NCI-H82 (cell line): ENCODE measurements at places on chromosomes 6 and 20.

DNA sequence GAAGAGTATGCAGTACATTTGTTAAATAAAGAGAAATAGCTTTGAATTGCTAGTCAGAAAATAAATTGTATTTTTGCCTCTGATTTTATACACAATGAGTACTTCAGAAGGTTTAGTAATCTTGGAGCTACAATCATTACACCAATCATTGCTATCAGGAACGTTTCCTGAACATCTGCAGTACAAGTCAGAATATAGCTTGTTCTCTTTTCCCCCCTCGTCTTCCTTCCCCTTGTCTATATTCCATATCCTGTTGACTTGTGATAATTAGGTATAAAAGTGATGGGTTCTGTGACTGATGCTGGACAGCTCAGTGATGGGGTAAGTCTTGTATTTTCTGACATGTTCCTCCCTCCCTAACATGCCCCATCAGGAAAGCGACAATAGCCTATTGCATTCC lies 94.0 kb downstream of the AHI1 start:
- no peak for DNase-seq

- DNase-seq, result no peak
Measured at GRCh38 chr6:132499757-132500156, 13.2 kb downstream of the STX7 start.

GRCh38 chr6:55916188-55916587 lies 40.8 kb upstream of the BMP5 start:
- no peak for DNase-seq

GRCh38 chr6:41798901-41799558 lies 11.5 kb downstream of the TOMM6 start:
- no peak for DNase-seq

GRCh38 chr20:2140561-2140960 lies 38.9 kb downstream of the STK35 start:
- DNase-seq, result no peak

- no peak for DNase-seq
Measured at GRCh38 chr6:107635057-107635515, 145.2 kb downstream of the SOBP start.

DNA sequence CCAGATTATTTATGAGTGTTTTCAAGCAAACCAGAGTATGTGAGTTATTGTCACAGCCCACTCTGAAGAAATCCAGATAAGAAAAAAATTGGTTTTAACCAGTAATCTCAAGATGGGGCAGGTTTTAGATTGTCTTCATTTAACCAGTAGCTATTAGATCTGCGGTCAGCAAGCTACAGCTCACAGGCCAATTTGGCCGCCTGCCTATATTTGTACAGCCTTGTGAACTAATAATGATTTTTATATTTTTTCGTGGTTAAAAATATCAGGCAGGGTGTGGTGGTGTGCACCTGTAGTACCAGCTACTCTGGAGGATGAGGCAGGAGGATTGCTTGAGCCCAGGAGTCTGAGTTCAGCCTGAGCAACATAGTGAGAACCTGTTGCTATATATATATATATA lies 5.0 kb downstream of the FAM209B start:
- no peak for DNase-seq

DNA sequence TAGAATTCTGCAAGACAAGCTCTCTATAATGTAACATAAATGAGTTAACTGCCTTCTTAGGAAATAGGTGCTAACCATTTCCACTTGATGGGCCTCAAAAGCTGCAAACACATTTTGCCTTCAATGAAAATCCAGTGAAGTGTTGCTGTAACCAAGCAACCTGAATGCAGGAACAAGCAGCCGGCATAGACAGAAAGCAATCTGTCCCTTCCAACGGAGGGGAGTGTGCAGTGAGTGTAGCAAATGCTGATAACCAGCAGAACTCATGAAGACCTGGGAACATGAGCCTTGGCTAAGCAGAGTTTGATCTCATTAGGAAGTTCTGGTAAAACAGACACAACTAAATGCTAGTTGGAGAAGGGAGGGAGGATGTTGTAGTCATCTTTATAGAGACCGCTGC lies 697.8 kb downstream of the KIF16B start:
- DNase-seq, result peak; percentile 82

- peak; percentile 42 for DNase-seq
Measured at GRCh38 chr6:91173651-91174050, 586.8 kb upstream of the MAP3K7 start.

GRCh38 chr6:7142918-7143475 lies 35.2 kb downstream of the RREB1 start:
- DNase-seq, result no peak

DNA sequence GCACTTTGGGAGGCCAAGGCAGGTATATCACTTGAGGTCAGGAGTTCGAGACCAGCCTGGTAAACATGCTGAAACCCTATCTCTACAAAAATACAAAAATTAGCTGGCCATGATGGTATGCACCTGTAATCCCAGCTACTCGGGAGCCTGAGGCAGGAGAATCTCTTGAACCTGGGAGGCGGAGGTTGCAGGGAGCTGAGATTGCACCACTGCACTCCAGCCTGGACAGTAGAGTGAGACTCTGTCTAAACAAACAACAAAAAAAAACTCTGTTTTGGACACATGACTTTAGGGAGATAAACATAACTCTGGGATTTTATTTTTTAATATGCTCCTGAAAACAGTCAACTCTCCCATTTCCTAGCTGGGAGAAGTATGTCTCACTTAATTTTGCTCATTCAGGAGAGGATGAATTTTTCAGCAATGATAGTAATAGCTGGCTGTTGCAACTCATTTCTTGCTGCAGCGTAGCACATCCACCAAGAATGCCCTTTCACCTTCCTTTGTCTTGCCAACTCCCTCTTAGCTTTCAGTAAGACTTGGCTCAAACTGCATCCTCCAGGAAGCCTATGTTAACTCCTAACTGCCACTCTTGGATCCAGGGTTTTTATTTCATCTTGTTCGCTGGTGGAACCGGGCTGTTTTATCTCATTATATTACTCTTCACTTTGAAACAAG lies 24.3 kb downstream of the TOP1 start:
- no peak for DNase-seq

DNA sequence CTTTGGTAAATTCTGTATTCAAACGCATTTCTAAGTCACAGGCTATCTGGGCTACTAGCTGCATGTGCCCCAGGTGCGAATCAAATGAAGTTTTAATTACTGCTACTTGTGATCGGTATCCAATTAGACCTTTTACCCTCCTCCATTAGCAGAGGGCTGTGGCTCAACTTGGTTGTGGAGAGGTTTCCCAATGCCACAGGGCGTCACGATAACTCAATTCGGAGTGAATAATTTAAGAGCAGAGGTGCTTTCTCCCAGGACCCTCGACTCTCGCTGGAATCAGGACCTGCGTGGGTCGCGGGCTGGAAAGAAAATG lies 640 bp downstream of the SAYSD1 start:
- peak; percentile 86 for DNase-seq

DNA sequence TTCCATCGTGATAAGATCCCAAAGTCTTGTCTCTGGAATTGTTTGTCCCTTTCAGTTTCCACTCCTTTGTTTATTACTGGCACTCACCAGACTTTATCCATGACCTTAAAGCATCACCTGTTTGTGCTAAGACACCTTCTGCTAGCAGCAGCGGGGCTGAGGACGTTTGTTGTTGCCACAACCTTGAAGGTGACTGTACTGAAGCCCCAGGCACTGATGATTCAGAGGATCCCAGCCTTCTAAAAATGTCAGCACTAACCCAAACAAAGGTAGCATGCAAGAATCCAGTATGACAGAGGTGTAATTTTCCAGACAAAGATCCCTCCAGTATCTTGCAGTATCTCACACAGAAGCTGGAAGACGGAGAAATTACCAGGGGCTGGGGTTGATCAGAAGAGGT lies 28.9 kb upstream of the SMIM8 start:
- DNase-seq, result no peak

DNA sequence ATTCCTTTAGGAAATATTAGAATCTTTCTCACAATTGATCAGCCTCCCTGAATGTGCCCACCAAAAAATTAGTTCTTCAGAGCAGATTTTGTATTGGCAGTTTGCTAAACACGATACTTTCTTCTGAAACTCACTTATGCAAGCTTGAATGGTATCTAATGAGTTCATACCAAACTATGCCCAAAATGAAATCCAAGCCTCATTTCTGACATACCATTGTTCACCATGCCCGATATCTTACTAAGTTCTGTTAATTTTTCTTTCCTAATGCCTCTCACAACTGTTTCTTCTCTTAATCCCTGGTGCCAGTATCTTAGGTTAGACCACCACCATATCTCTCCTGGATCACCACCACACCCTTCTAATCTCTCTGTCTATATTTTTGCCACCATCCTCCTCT lies 755.9 kb downstream of the KIF16B start:
- no peak for DNase-seq

- DNase-seq, result no peak
Measured at GRCh38 chr6:166551754-166552495, 34.6 kb downstream of the RAMACL start.

DNA sequence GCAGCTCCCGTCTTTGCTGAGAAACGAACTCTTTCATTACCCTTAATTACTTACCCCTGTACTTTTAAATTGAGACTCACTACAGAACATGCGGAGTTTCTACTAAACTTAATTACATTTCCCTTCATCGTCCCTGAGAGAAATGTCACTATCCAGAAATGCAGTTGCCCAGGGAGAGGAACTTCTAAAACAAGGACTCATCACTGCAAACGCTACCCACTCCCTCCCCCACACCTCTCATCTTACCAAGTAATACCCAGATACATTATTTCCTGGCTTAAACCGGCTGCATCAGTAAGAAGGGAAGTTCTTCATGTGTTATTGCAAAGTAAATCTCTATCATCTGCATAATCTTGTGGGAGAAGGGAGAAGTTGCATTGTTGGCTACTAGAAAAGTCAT lies 138.3 kb downstream of the IPCEF1 start:
- DNase-seq, result no peak

- DNase-seq, result peak; percentile 89
Measured at GRCh38 chr20:4956200-4956810, 45.0 kb downstream of the SLC23A2 start.

DNA sequence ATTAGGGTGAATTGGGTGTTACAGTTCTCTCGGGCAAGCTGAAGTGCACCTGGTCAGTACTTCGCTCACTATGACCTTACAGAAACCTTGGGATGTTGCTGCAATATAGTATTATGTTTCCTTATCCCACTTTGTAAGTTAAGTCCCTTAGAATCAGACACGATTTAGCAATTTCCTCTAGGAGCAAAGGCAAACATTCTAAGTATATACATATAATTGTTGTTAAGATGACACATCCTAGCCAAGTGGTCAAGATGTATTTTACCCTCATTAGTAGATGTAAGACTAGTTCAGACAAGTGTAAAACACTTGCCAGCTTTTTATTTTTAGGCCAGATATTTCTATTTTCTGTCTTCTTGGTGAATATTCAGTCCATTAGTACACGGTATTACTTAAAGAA lies 31.1 kb upstream of the RGS17 start:
- DNase-seq, result peak; percentile 13

DNA sequence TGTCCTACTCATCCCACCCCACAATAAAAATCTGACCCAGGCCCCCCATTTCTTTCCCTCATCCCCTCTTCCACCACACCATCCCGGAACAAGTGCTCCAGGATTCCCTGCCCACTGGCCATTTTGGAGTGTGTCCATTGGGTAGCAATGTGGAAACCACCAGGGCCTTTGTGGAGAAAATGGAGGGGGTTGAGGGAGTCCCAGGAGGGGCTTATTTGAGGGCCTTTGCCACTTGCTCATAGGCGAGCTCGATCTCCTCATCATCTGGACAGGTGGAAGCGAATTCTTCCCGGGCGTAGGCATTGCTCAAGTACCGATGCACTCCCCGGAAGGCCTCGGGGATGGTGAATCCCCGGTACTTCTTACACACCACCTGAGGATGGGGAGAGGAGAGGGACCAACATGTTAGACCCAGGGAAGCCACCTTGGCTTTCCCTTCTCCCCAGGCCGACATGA lies 1.6 kb upstream of the DDAH2 start:
- no peak for DNase-seq

DNA sequence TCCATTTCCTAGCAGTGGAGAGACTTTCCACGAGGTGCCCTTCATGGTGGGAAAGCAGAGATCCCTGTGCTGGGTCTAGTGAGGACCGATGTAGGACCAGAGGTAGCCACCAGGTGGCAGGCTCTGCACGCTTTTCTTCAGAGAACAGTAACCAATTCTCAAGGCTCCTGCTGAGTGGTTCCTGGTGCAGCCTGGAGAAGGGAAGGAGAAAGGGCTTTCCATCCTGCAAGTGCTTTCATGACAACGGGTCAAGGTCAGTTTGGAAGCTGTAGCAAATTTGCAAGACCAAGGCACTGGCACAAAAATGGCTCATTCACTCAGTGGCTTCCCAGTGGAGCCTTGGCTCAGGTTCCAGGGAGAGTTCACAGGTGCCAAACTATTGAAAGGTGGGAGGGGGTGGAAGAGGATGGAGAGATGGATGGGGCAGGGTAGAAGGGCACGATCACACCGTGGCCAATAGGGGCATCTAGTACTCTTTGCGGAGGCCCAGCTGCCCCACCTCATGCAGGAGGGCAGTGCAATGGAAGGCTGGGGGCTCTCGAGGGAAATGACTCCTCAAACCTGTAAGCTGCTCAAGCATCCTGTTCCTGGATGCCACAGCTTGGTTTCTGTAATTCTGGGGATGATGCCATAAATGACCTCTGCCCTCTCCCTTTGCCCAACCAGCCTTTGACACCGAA lies 25.5 kb upstream of the KCNK16 start:
- peak; percentile 86 for DNase-seq

- DNase-seq, result peak; percentile 71
Measured at GRCh38 chr6:138007014-138007472, 100.2 kb downstream of the PERP start.

DNA sequence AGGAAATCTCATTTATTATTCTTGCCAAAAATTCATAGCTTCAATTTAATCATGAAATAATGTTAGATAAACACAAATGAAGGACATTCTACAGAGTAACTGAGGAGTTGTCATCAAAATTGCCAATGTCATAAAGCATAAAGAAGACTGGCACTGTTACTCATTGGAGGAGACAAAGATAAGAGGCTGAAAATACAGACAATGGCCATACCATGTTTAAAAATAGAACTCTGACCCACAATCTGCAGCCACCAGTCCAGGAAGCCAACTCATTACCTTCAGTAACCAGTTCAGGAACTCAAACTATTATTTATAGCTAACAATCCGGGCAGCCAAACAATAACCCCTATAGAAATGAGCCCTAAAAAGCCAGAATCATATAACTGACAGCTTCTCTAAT lies 795.6 kb downstream of the TENT5A start:
- DNase-seq, result no peak

DNA sequence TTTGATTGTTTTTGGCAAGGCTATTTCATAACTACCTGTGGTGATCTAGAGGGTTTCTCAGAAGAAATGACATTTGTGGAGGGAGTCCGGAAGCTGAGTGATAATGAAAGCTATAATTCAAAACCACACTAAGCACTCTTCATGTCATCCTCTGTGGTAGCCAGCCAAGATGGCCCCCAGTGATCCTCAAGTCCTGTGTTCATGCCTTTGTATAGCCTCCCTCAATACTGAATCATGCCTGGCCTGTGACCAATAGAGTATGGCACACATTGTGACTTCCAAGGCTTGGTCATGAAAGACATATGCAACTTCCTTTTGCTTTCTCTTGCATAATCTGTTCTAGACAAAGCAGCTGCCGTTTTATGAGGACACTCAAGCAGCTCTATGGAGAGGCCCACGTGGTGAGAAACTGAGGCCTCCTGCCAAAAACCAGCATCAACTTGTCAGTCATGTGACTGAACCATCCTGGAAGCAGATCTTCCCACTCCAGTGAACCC lies 12.8 kb upstream of the DNAAF9 start:
- no peak for DNase-seq

GRCh38 chr6:98530732-98531131 lies 303.6 kb upstream of the POU3F2 start:
- DNase-seq, result no peak

- no peak for DNase-seq
Measured at GRCh38 chr20:3760655-3761348, 6.8 kb downstream of the ADISSP start.

GRCh38 chr6:141483598-141484061 lies 649.1 kb upstream of the GJE1 start:
- DNase-seq, result no peak
